ENCODE measurements at places on chromosomes 1 and 21.
A peak's percentile ranks its signal among the peaks of the same experiment; 100 is the strongest.

DNA sequence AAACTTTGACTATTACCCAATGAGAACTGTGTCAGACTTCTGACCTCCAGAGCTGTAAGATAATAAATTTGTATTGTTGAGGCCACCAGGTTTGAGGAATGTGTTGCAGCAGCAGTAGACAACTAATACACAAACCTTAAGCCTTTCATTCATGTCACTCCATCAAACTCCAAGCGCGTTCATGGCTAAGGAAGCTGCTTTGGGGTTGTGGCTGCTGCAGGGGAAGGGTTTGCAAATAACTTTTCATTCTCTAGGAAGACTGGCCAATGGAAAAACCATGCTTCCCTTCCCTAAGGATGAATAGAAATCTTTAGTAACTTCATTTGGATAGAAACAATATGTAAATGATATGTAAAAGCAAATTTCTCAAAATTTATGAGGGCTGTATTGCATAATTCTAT, 170.4 kb downstream of the RHOU start:
- DNase-seq: no peak

DNA sequence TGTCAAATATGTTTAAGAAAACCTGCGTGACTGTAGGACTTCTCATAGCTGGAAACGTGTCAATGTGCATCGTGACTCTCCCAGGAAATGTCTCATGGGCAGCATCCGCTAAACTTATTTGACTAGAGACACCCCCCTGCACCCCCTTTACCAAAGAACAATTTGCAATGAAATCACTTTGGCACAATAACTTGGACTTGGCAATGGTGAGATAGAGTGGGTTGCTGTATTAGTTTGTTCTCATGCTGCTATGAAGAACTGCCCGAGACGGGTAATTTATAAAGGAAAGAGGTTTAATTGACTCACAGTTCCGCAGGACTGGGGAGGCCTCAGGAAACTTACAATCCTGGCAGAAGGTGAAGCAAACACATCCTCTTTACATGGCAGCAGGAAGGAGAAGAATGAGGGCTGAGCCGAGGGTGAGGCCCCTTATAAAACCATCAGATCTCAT, 13.8 kb downstream of the CLDN14 start:
- no peak for DNase-seq

DNA sequence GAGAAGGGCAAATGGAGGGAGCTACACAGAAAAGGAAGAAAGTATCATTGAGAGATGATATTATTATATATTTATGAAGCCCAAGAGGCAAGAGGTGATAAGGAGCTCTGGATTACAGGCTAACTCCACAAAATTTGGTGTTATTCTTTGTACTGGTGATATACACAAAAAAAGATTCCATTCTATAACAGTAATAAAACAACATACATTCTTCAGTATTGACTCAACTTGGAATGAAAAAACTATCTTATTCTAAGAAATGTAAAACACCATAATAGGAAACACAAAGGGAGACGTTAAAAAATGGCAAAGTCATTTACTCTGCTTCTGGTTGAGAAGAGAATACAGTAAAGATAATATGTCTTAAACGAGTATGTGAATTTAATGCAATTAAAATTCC, 99.4 kb downstream of the TEX35 start:
- no peak for DNase-seq

- DNase-seq: no peak
These were observed 436.2 kb downstream of the MATN1 start for GRCh38 chr1:30286988-30287839.

- no peak for DNase-seq
These were observed 323.5 kb upstream of the LRRC7 start for GRCh38 chr1:69244211-69244610.

- DNase-seq: no peak
These were observed 113.1 kb upstream of the RUNX3 start for GRCh38 chr1:25043228-25043580.

DNA sequence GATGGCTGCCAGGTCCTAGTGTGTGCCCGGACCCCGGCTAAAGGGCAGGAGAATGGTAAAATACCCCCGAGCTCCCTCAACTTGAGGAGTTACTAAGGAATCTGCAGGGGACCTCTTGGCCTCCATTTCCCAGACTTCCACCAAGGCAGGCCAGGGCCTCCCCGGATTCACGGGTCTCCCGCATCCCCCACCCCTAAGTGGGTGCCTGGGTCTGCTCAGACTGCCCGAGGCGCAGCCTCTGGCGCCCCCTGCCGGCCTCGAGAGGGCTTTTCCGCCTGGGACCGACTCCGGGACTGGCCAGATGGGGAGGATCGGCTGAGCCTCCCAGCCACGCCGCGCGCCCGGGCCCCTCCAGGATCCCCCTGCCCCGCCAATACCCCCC, 1.7 kb downstream of the PLEKHG5 start:
- DNase-seq: peak; percentile 73

GRCh38 chr1:204282761-204283221, 69.0 kb upstream of the GOLT1A start:
- no peak for DNase-seq

GRCh38 chr1:219771080-219771479, 157.3 kb downstream of the SLC30A10 start:
- DNase-seq: no peak

DNA sequence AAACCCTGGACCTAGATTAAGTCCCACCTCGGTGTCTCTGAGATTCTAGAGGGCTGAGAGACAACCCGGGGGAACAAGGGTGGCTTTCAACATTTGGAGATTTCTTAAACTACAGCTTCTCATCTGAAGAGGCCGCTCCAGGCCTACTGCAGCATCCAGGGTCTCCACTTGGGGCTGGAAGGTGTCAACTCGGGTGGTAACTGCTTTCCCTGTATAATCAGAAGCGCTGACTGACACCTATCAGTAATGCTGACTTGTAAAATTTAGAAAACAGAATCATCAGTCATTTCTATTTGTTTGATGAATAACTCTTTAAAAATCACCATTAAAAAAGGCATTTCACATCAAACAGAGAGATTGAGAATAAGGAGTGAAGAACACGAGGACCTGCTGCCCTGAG, 226.0 kb downstream of the PBX1 start:
- no peak for DNase-seq

- no peak for DNase-seq
These were observed 896.8 kb upstream of the ADGRL4 start for GRCh38 chr1:79903321-79903720.

DNA sequence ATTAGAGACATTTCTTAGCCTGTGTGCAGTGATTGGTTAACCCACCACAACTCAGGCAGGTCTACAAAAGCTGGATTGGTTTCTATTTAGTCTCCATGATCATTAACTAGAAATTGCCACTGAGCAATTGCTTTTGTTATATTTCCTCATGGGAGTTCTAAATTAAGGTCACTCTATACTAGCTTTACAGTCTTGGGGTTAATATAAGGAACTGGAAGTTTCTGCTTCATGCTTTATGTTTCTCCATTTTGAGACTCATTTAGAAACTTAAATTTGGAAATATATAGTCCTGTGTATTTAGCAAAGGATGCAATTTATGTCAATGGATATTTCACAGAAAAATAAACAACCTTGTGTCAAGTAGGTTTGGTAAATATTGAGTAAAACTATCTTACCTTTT, 137.5 kb downstream of the HLX start:
- DNase-seq: peak; percentile 56

DNA sequence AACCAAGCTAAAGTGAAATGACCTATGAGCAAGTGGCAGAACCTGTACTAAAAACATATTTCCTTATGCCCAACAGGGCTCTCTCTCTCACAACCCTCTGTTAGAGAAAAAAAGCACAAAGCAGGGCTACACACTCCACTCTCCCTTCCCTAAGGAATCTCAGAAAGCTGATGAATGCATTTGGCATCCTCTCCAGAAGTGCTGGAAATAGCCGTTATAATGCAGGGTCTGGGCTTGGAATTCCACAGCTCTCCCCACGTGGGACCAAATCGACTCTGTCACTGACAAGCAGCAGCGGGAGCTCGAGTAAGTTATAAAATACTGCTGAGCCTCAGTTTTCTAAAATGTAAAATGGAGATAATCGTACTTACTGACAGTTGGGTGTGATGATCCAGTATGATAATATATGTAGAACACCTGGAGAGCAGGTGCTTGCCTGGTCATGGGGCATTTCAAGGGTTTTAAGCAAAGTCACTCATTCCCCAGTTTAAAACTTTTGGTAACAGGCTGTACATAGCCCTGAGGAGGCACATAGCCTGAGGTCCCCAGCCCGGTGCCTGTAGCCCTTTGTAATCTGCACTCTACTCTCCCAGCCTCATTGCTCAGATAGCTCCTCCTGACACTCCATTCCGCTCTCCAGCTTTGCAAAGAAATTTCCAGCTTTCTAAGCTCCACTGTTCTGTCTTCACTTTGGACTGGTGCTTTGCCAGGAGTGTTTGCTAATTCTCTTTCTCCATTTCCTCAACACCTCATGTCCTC, 175.6 kb upstream of the DAB1 start:
- no peak for DNase-seq

- DNase-seq: no peak
These were observed 53.5 kb upstream of the PDE9A start for GRCh38 chr21:42599962-42600361.

DNA sequence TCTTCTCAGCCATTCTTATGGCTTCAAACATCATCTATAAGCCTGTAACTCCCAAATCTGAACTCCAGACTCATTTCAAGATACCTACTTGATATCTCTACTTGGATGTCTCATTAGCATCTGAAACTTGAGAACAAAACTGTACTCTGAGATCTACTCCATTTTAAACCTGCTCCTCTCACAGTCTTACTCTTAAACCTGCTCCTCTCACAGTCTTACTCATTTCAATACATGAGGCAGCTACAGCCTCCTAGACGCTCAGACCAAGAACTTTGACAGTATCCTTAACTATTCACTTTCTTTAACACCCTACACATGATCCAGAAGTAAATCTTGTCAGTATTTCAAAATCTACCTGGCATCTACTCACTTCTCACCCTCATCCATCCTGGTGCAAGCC, 54.3 kb downstream of the NBPF6 start:
- DNase-seq: no peak

GRCh38 chr1:8257621-8258020, 60.3 kb upstream of the SLC45A1 start:
- DNase-seq: no peak

DNA sequence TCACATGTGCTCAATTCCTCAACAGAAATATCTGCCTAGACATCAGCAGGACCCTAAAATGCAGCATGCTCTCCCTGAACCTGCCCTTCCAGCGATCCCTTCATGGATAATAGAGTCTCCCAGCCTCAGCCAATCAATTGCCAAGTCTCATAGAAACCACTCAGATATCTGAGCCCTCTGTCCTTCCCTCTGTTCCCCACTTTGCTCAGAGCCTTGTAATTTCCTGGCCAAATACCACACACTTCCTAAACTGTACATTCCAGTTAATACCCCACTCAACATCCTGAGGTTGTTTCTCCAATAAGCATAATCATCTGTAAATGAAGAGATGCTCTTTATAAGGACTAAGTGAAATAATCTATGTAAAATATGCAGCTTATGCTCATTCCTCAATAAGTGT, 59.3 kb upstream of the PTGFRN start:
- no peak for DNase-seq

DNA sequence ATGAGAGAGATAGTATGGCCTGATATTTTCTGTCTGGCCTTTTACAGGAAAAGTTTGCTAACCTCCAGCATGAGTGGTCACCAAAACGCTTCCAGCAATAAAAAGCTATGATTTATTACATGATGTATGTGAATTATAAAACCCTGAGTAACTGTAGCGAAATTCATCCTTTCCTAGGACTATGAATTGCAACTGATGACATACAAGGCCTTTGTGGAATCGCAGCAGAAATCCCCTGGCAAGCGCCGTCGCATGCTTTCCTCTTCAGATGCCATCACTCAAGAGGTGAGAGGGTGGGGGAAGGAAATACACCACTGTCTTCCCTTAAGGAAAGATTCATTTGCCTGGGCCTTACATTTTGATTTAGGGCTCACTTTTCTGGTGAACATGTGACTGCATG, 117.9 kb downstream of the MACF1 start:
- DNase-seq: no peak

DNA sequence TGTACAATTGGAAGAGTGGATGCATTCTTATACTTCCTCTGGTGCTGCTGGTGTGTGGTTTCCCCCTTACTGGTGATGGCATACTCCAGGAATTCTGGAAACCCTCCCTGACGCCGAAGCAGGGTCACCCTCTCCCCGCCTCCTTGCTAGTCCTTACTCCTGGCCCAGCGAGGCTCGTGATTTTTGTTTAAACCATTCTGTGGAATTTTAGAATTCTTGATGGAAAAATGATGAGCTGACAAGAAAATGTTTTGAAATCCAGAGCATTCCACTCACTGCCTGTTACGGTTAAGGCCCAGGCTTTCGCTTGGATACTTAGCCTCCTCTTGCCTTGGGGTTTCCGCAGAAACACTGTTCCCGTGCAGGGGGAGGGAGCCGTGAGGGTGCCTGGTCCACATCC, 41.1 kb downstream of the IL6R start:
- DNase-seq: no peak

DNA sequence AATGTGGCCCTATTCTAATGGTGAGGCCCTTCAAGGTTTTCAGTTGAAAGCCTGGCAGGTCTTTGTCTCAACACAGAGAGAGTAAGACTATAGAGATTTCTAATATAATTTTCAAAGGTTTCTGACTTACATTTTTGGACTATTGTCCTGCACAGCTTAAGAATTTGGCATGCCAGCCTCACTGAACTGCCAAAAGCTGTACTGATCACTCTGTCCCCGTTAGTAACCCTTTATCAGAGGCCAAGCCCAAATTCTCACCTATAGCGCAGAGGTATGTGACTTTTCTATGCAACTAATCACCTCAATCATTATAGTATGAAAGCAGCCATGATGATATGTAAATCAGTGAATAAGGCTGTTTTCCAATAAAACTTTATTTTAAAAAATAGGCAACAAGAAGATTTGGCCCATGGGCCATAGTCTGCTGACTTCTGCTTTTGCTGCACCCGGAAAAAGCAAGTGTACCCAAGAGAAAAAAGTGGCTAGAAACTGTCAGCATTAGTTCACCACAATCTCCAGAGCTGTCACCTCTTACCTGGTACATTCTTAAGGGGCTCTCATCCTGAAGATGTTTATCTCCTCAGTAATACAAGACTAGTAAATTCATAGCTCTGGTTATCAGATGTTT, 85.4 kb downstream of the PIGK start:
- no peak for DNase-seq

- DNase-seq: no peak
These were observed 612.1 kb downstream of the MRPL39 start for GRCh38 chr21:24995216-24995615.

- peak; percentile 26 for DNase-seq
These were observed at the start of gene HAPLN2 for GRCh38 chr1:156618853-156619581. Gene HAPLN2, plus strand, starts transcription at chr1:156619415. Its CDS starts 4,076 bp downstream, at chr1:156623491.

GRCh38 chr1:33348676-33349080, 27.8 kb upstream of the A3GALT2 start:
- DNase-seq: no peak

GRCh38 chr1:94063379-94063778, 57.6 kb downstream of the ABCA4 start:
- no peak for DNase-seq
